ENCODE measurements at places on chromosomes 2 and 18.

DNA sequence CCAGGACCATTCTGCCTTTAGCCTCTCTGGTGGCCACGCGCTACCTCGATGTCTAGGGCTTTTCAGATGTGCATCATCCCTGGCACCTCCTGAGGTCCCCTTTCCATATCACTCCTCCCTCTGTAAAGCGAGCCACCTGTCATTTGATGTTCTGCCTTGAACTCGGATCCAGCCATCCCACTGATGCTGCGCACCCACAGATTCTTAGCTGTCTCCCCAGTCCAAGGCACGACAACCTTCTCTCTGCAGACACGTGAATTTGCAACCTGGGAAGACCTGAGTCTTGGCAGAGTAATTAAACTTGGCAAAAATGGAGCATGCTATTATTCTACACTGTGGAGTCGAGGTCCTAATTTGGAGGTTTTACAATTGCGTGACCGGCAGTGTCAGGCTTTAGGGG is 61.9 kb downstream of the NGEF start:
- DNase-seq, result no peak

DNA sequence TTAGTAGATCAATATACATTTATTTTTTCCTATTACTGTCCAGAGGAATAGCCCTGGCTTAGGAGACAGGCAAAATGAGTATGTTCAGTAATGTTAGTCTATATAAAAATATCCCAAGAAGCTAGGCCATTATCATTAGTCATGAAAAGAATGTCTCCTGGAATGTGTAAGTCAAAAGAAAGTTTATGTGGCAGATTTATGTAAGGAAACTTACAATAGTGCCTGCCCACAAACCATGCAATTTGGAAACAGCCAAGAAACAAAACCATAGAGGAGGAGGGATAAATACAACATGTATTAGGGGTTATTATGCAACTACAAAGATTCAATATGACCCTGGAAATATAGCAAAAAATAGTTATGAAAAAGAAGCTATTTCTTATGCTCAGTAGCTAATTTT is 96.3 kb downstream of the NOL4 start:
- no peak for DNase-seq

DNA sequence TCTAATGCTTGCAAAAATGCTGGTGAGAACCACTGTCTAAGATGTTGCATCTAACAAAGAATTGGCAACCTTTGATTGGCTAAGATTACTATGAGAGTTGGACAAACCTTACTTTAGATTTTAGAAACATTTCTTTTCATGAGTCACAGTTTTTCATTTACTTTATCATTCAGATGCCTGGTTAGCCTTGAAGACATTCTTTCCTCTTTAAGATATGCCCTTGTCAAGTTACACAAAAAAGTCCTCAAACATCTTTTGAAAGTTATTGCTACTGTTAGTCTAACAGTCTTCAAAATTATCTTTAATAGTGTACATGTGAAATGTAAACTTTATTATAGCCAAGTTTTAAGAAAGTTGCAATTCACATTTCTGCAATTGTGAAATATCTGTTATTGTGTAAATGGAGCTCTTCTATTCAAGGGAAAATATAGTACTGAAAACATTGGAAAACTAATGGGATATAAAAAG is 276.3 kb downstream of the RND3 start:
- DNase-seq, result no peak

DNA sequence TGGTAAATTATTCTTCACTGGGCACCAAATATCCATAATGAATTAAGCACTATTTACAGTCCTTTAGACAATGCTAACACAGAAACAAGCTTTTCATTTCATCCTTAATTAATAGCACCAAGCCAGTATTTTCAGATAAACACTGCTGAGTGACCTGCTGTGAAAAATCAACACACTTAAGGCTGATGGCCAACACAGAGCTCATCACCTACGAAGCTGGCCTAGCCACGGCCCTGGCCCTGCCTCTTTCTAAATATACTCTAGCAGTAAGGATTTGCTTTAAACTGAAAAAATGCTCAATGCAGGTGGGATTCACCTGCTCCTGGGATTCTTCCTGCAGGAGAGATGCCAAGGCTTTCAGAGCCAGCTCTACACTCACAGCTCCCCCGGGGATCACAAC is 18.4 kb downstream of the CYB5A start:
- no peak for DNase-seq

- DNase-seq, result no peak
Observed at GRCh38 chr2:203756161-203756560, 49.7 kb downstream of the CD28 start.

GRCh38 chr2:73333564-73333963 is 40.2 kb upstream of the EGR4 start:
- no peak for DNase-seq

DNA sequence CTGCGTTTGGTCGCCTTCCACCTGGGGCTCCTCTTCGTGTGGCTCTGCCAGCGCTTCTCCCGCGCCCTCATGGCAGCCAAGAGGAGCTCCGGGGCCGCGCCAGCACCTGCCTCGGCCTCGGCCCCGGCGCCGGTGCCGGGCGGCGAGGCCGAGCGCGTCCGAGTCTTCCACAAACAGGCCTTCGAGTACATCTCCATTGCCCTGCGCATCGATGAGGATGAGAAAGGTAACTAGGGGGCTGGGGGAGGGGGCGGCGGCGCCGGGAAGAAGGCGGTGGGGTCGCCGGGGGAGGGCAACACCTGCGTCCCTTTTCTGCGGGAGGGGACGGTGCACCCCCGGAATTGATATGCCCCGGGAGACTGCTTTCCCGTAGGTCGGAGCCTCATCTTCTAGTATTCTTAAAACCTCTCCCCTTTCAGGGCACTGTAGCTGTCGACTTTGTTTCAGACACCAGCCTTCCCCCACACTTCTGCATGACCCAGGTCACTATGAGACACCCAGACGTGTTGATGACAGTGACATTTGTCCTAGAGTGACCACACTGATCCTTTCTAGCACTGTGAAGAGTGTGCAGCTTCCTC is 755 bp downstream of the SPAST start:
- DNase-seq, result no peak

- no peak for DNase-seq
Observed at GRCh38 chr2:47002480-47003381, 87.1 kb upstream of the MCFD2 start.

DNA sequence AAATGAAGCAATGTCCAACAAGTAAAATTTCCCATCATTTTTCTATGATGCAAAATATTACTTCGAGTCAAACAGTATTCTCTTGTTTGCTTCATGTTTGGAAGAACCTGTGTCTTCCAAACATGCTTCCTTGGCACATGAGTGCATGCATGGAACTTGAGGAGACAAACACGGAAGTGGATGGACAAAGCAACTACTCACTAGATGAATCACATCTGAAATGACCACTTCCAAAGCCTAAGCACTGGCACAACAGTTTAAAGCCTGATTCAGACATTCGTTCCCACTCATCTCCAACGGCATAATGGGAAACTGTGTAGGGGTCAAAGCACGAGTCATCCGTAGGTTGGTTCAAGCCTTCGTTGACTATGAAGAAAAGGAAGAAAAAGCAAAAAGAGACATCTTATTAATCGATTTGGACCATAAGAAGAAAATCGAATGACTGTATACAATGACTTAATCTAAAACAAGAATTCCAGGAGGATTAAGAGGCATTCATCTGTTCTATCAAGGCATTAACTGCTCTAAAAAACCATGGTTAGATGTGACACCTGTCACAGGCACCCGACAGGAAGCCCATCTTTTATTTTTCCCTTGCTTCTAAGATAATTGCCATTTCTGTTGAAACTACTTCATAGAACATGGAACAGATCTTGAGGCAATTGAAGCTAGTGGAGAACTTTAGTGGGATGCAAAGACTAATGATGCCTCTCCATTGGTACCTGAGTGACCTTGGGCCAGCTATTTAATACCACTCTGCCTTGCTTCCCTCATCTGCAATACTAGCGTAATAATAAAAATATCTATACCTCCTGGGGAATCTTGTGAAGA is 56.0 kb downstream of the ATIC start:
- DNase-seq, result no peak

GRCh38 chr18:58552057-58552461 is 76.8 kb downstream of the ALPK2 start:
- DNase-seq, result no peak

DNA sequence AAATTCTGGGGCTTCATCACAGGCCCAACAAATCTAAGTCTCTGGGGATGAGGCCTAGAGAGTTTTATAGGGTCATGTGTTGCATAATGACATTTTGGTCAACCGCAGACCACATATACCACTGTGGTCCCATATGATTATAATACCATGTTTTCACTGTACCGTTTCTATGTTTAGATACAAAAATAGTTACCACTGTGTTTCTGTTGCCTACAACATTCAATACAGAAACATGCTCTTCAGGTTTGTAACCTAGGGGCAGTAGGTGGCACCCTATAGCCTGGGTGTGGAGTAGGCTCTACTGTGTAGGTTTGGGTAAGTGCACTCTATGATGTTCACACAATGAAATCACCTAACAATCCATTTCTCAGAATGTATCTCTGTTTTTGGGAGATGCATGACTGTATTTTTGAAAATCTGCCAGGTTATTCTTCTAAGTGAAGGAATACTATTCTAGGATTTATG is 485.2 kb downstream of the PTPRM start:
- no peak for DNase-seq

DNA sequence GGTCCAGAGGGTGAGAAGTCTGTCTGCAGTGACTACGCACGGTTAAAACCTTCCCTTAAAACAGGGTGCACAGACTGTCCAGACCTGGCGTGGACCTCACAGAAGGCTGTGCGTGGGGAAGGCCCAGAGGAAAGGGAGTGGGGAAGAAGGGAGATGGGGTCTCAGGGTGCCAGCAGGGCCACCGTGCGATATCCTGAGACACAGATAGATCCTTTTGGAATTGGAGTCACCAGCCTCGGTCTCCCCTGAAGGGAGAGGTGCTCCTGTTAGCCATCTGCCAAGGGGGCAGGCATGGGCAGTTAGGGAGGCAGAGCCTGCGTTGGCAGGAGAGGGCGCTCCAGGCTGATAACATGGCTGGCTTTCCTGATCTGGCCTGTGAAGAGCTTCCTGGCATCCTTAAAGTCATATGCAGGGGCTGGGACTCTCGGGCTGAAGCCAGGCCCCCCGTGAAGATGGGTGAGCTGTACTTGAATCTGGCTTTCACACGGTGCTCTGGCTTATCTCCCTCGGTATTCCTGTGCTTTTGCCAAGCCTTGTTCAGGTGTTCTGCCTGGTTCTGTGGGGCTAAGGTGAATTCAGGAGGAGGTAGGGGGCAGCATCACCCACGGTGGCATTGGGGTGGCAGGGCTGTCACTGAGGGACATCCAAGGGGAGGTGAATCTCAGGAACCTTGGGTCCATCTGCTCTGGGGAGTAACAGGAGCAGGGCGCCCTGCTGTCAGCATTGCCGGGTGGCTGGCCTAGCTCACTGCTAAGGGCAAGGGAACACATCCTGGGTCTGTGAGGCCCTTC is 107.2 kb upstream of the SMAD2 start:
- no peak for DNase-seq

- DNase-seq, result no peak
Observed at GRCh38 chr2:110729106-110729505, 3.3 kb upstream of the ACOXL start.

GRCh38 chr18:59651071-59651470 is 46.2 kb downstream of the CCBE1 start:
- no peak for DNase-seq

- DNase-seq, result no peak
Observed at GRCh38 chr2:181262782-181263181, 194.4 kb upstream of the ITGA4 start.

DNA sequence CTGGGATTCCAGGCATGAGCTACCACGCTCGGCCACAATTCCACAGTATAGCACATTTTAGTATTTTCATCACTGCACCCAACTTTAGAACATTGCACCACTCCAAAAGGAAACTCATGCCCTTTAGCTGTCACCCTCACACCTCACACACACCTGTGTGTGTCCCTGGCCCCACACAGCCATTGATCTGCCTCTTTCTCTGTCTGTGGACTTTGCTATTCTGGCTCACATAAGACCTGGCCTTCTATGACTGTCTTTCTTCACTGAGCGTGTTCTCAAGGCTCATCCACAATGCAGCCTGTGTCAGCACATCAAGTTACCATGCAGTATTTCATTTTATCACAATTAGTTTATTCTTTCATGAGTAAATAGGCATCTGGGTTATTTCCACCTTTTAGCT is 19.7 kb upstream of the ATP9B start:
- no peak for DNase-seq

- DNase-seq, result no peak
Observed at GRCh38 chr18:68354176-68354575, 360.7 kb downstream of the TMX3 start.
